ENCODE measurements at places on chromosomes 6 and 20.
A peak's percentile ranks its signal among the peaks of the same experiment; 100 is the strongest.

DNA sequence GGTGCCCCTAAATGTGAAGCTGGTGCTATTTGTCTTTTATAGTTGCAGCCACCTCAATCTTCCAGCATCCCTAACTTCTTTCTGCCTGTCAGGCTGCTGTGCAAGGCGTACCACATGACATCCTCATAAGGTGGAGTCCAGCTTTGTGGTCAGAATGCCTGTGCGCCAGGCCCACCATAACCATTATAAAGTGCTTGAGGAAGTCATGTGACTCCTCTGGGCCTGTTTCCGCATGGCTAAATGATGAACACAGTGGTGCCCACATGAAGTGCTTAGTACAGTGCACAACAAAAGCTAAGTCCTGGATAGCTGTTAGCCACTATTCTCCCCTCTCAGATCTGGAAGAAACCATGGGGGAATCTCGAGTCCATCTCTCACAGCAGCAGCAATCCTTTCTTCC lies 75.6 kb downstream of the INSM1 start:
- DNase-seq: no peak

- DNase-seq: no peak
Measured at GRCh38 chr20:40668449-40669228, 20.4 kb downstream of the MAFB start.

GRCh38 chr6:38688579-38689087 lies 14.3 kb downstream of the GLO1 start:
- DNase-seq: no peak

DNA sequence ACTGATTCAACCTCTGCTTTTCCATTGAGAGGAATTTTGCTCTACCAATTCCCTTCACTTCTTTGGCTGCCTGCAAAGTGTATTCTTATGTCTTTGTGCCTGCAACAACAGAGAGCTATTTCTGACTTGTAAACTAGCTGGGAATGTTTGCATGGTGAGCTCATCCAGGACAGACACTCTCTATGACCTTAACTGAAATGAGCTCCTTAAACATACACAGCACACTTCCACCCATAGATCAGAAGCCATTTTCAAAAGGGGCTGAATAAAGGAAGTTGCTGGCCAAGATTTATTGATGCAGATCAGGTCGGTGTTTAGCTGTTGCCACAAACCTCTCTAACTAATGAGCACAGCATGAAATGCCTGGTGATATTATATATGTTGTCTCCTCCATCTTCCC lies 377.7 kb downstream of the BTBD9 start:
- DNase-seq: no peak

- no peak for DNase-seq
Measured at GRCh38 chr6:137148306-137149034, 25.0 kb downstream of the IL22RA2 start.

DNA sequence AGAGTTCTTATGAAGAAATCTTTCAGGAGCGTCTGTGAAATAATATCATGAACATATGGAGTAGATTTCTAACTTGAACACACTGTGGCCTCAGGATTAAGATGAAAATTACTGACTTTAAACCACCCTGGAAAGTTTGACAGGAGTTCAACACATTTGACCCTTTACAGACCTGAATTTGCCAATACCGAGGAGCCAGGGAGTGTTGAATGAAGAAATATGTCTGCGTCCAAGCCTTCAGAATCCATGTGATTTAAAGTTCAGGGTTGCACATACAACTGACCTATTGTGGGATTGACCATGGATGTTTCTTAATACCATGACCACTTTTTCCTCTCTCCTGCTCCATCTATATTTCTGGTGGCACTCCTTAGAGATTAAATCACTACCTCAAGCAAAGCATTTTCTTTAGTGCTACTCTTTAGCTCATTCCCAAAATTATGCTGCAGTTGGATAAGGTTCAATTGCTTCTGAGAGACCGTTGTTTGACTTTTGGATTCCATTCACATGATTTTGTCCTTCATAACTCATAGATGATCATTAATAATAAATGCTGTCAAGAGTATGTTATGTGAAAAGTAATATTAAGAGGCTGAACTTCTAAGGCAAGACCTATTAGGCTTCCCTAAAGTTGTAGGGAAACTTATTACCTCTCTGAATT lies 57.4 kb downstream of the PRL start:
- DNase-seq: no peak

GRCh38 chr6:161373905-161374451 lies 100.1 kb upstream of the AGPAT4 start:
- peak; percentile 88 for DNase-seq

GRCh38 chr6:47698342-47698787 lies at the start of gene ADGRF4:
TSS of gene ADGRF4 (plus strand) at chr6:47698580. CDS start at chr6:47707246, 8,666 bp downstream.
- no peak for DNase-seq
